Heart left ventricle (tissue), 16 donors: ENCODE measurements at places on chromosomes 2 and 18. TPM values are rescaled to one million over a fixed set of nuclear protein-coding genes. Genes with fewer than 3 reads are reported as not detected.

The FLACC1 gene
- total RNA-seq, result 7.6 TPM

The REG3A gene
- total RNA-seq, result not detected

The SAG gene
- total RNA-seq, result not detected

DNA sequence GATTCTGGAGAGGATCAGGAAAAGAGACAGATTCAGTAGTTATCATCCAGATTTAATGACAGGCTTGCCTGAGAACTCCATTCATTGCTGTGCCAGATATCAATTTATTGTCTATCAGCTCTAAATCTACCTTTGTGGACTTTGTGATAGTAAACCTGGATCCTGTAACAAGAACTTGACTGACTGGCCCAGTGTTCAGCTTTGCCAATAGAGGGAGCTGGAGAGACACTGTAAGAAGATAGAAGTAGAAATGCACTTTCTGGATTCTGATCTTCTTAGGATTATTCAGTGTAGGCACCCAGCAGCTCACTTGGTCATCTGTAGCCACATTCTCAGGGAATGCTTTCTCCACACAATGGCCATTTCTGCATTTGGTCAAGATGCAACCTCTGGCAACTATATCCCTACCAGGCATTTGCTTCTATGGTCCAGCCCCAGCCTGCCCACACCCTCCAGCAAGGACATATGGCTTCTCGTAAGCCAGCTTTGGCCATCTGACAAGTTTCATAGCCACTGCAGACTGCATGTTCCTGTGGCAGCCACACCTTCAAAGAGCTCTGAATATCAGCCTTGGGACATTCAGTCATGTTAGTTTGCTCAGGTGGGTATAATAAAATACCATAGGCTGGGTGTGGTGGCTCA is 6.1 kb upstream of the SERPINB8 start:
- no peak for DNase-seq

GRCh38 chr2:134020608-134021007 is 233.3 kb upstream of the MGAT5 start:
- no peak for DNase-seq

DNA sequence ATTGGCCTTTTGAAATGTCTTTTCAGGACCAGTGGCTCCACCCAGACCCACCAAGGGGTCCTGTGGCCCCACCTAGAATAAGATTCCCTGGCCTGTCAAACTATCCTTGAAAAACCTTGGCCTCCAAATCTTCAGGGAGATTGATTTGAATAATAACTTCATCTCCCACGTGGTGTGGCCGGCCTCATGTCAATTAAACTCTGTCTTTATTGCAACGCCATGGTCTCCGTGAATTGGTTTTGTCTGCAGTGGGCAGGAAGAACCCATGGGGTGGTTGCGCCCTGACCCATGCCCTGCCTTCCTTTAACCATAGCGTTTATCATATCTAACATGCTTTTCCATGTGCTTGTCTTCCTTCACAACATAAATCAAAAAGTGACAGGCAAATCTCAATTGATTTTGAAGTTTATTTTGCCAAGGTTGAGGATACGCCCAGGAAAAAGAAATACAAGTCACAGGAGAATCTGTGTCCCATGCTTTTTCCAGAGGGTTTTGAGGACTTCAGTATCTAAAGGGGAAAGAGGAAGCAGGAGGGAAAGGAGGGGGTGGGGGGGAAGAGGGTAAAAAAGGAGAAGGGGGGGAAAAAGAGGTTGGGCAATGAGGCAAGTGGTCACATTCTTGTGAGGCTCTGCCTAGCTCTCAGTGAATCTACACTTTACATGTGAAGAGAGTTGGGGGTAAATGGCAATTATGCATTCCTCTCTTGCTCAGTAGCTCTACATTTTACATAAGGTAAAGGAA is 66.5 kb upstream of the CABLES1 start:
- no peak for DNase-seq

DNA sequence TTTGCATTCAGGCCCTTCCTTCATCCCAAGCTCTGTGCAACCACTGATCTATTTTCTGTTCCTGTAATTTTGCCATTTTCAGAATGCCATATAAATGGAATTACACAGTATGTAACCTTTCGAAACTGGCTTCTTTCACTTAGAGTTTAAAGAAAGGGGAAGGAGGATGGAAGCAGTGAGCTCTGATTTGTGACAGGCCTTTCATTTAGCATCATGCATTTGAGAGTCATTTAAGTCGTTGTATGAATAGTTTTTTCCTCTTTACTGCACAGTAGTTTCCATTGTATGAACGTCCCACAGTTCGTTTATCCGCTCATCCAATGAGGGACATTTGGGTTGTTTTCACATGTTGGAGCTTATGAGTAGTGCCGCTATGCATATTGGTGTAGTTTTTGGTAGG is 67.0 kb downstream of the LBH start:
- DNase-seq, result no peak

GRCh38 chr2:67626656-67627055 is 229.5 kb downstream of the ETAA1 start:
- DNase-seq, result no peak

DNA sequence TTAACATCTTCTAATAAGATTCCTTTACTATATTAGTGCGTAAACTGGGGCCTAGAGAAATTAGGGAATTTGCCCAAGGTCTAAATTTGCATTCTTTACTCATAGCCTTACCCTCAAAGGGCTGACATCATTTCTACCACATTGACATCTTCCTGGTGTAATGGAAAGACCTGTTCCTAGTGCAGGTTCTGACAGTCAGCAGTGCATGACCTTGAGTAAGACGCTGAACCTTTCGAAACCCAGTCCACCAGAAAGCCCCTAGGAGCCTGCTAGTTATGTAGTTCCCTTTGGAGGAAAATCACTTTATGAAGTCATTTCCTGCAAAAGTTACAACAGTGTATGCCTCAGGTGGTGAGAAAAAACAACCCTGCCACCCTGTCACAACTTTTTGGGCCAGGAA is 388.3 kb downstream of the TNS1 start:
- no peak for DNase-seq
